Esophagus squamous epithelium (tissue), 5 donors: ENCODE measurements at places on chromosomes 13 and 19.

DNA sequence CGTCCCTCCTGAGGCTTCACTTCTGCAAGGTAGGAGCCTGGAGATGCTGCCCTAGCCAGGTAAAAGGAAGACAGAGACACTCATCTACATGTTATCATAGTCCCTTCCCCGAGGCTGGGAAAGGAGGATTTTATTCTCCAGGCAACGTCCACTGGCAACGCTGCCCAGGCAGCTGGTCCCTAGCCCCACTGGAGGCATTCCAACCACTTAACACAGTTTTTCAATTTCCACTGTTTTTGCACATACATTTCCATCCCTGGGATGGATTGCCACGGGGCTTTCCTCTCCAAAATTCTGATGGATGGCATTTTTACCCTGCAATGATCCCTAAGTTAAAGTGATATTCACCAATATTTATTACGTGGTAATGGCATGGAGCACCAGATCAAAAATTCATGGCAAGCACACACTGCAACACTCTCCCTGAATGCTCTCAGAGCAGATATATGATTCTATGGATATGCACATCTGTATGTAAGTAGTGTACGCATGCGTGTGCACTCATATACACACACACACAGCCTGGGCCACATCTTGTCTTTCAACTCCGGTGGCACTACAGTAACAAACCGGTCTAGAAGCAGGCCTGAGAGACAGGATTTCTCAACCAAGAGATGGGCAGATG, 322.3 kb upstream of the TSHZ3 start:
- no peak for DNase-seq

DNA sequence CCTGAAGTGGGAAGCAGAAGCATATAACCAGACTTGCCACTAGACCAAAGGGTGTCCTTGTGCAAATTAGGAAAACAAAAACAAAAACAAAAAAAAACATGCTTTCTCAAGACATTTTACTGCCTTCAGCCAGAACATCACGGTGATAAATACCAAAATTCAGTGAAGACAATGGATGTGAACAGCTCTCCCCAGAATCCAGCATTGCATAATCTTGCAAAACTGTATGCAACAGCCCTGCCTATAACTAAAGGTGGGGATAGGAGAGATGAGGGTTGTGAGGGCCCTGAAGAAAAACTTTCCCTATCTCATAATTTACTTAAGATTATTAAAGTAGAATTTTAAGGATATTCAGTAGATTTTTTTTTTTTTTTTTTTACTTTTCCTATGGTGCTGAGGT, 24.9 kb upstream of the NDFIP2 start:
- no peak for DNase-seq

DNA sequence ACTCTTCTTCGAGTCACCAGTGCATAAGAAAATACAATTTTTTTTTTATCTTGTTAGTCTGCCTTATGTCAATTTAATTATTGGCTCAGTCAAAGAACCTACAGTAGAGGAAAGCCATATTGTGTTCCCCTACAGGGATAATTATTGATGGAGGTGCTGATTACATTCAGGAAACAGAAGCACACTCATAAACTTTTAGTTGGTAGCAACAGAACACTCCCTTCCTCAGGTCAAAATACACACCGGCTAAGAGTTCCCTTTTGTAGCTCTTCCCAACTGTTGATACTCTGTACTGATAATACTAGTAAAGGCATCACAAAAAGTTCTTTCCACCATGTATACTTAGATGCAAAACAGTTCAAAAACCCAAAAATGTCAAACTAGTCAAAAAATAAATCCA, 18.4 kb downstream of the FOXO1 start:
- DNase-seq = no peak

DNA sequence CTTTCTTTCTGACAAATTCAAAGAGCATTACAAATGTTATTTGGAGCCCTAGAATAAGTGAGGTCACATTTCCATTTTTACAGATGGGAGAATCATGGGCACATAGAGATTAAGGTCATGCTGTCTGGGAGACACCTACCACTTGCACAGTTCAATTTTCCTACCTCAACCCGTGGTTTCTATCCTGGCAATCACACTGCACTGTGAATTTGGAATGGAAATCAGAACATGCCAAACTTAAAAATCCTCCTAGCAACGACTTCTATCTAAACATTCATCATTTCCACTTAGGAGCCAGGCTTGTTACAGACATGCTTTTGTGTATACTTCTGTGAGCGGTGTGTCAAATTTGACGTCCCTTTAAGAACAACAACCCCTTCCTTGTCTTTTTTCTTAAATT, 251.5 kb downstream of the DNAJC15 start:
- DNase-seq = no peak

DNA sequence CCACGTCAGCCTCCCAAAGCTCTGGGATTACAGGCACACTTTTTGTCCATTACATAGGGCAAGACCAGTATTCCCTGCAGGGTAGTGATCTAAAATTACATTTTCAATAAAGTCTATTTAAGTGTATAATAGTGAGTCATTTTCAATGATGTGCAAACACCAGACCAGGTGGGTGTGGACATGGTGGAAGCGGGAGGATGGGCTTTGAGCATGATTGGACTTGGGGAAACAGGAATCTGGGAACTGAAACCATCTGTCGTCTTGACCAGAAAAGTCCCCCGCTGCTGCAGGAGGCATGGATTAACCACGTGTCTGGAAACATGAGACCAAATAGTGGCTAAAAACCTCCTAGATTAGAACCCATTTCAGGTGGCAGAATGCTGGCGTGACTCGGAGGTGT, 4.9 kb downstream of the FXYD3 start:
- DNase-seq = no peak

DNA sequence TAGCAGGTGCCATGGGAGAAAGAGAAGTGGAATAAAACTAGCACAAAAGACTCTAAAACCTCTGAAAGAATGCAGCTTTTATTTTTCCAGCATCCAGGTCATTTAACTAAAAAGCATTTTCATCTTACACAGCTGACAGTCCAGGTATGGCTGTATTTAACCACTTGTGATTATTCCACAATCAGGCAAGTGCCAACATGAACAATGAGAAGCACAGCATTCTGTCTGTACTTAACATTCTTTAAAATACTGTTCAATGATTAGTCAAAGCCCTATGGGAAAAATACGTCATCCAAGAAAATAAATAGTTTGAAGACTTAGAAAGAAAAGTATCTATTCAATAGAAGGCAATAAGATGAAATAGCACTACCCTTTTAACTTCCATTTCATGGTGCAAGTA, 246.9 kb downstream of the LIG4 start:
- no peak for DNase-seq

DNA sequence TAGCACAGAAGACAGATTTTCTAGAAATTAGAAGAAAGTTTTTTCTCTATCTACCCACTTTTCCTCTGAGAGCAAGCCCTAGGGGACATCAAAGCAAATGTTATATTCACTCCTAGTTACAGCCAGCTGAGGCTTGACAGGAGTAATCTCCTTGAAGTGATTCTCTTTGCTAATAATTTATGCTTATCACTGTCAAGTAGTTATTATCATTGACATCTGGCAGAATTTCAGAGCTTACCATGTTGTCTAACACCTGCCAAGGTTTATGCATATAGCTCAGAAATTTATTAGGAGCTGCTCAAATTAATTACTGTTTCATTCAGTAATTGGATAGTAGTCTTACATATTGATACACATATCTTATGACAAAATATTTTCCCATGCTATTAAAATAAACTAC, 465.9 kb upstream of the ATXN8OS start:
- no peak for DNase-seq

DNA sequence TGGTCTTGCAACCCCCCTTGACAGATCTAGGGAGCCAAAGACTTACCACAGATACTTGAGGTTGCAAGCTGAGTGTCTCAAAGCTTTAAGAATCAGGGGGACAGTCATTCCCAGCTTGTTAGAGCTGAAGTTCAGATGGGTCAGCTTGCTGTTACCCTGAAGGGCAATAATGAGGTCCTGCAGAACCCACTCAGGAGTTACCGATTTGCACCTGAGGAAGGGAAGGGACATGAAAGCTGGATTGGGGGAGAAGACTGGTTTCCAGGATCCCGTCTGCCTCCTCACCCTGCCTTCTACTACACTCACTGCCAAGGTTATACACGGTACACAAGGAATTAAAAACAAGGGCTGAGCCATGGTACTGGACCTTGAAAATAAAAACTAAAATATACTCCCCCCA, 24.4 kb downstream of the NLRP13 start:
- no peak for DNase-seq

DNA sequence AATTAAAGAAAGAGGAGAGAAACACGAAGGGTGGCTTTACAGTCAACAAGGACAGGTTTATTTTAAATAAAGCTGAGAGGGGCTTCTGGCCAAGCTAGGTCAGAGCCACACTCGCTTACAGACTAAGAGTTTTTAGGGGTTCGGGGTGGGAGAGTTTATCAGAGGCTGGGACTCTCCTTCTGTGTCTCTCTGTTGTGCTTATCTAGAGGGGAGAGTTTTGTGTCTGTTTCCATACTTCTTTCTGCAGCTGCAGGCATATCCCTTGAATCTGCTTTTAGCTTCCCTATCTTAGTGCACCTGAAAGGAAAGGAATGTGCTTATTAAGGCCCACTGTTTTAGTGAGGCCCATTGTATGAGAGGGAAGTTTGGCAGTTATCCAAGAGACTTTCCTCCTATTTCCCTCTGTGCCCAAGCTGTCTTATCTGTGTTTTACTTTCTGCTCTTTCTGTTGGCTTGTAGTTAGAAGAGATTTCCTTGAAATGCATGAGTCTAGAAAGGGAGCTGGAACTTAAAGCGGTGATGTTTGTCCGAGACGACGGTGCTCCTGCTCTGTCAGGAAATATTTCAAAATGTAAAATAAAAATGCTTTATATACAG, 275.3 kb downstream of the KCTD12 start:
- DNase-seq = no peak
